ENCODE measurements at places on chromosomes 6 and 20.

DNA sequence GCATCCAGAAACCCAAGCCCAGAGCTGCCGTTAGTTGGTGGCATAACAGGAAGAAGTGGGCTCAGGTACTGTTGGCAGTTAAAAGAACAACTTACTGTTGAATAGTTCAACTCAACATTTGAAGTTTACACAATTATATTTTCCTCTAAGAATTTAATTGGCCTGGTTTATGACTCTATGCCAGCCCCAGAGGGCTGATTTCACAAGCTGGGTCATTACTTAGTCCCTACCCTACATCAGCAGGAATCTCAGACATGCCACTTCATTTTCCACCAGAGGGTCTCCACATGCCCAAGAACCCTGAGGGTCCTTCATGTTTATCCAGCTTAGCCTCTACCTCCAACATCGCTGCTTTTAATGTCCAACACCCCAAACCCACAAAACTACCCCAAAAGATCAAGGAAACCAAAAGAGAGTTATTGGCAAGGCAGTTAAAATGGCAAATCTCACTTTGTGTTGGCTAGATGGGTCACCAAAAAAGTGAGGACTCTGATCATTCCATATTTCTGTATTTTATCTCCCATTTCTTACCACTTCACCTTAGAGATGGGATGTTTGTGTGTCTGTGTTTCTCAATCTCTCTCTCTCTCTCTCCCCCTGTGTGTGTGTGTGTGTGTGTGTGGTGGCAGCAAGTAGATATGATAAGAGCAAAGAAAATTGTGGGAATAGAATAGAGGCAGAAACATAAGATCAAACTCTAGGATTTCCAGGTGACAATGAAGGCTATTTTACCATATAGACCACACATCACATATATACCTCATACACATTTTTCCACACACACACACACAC lies 112.5 kb upstream of the TBX18 start:
- no peak for DNase-seq

DNA sequence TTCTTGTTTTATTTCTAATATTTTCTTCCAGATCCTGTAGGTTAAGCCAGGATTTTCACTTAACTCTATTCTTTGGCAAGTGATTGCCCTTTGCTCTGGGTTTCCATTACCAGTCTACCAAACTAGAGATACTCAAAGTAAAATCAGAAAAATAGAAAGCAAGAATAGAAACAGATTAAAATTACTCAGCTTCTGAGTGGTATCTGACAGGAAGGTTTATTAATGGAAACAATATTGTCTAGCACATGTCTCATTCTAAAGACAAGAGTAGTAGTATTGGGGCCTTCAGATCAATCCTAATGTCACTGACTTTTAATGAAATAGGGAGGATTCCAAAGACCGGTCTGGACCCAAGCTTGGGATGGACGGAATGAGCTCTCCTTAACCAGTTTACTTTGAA lies 72.3 kb downstream of the SIM1 start:
- no peak for DNase-seq

GRCh38 chr6:14470671-14471070 lies 353.1 kb downstream of the CD83 start:
- no peak for DNase-seq

- DNase-seq = no peak
Measured at GRCh38 chr6:2134554-2134953, 110.9 kb downstream of the GMDS start.

- DNase-seq = no peak
Measured at GRCh38 chr20:53344891-53345290, 248.7 kb downstream of the ZNF217 start.

DNA sequence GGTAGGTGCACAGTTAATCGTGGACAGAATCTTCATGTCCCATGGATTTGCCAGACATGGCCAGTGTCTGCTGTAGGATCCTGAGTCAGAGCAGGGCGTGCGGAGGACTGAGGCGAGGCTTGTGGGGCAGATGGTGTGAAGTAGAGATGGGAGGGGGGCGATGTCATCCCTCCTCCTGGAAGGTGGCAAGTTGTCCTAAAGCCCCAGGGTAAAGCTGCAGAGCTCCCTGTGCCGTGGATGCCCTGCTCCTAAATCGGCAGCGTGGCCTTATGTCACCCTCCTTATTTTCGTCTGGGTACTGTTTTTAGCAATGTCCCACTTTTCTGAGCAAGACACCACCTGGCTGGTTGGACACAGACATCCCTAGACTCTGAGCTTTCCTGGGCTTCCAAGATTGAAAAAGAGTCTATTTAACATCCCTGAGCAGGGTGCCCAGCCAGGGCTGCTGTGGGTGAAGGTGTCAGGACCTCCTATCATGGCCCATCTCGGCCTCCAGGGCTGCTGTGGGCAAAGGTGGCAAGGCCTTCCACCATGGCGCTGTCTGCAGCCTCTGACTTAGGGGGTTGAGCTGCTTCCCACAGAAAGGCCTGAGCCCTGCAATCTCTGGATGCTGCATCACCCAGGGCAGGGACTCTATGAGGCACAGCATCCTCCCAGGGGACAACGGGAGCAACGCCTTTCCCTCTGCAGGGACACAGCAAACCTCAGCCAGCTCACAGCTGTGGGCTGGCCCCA lies 145.4 kb downstream of the TTLL2 start:
- DNase-seq = no peak

DNA sequence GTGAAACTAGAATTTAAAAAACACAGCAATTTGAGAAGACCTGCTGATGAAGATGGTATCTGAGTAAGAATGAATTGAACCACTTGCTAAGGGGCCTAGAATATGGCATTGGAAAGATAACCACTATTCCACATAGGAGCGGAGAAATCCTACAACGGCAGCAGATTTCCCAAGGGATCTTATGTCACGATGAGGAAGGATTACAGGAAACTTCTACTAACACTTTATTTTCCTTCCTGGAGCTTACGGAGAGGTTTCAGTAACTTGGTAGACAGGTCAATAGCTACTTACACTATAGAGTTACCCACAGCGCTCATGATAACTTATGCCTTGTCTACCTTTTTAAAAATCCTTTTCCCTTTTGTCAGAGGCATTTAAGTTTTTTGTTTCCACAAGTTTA lies 11.8 kb upstream of the TCF21 start:
- no peak for DNase-seq

DNA sequence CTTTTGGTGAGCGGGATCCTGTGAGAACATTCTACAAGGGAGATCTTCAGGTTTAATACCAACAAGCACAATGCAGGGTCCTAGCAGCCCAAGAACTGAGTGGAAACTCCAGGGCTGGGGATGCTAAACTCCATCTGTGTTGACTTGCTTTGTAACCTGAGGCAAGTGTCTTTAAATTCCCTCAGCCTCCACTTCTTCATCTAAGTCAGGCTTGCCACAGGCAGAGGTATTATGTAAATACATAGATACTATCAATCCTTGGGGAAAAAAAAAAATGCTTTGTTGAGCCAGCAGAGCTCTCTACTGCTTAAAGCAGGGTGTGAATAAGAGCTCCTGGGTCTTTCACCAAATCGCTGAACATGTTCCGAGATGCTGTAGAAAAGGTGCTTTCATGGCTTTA lies 114.2 kb upstream of the PHACTR1 start:
- no peak for DNase-seq

DNA sequence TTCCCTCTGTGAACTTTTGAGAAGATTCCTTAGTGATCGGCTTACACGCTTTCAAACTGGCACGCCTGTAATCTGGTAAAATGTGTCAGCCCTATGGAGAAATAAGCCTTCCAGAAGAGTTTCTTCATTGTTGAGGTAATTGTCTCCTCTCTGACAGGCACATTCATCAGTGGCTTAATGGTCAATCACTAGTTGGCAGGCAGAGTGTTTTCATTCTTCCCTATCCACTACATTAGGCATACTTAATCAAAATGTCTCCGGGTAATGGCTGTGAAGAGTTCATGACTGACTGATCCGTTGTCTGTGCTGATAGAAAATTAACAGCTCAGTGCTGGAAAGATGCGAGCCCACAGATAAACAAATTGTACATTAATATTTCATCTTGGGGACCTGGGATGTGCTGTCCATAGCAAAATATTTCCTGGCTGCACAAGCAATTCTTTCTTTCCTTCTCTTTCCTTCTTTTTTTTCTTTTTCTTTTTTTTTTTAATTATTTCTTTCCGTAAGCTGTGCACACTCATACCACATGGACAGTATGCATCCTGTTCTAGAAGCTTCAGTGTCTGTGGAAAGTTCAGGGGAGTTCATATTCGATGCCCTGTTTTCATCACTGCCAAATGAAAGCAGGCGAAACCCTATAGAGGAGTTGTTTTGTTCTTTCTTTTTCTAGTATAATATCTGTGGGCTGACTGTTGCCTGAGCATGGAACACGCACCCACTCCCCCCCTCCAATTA lies 31.4 kb downstream of the TSHZ2 start:
- DNase-seq = no peak

DNA sequence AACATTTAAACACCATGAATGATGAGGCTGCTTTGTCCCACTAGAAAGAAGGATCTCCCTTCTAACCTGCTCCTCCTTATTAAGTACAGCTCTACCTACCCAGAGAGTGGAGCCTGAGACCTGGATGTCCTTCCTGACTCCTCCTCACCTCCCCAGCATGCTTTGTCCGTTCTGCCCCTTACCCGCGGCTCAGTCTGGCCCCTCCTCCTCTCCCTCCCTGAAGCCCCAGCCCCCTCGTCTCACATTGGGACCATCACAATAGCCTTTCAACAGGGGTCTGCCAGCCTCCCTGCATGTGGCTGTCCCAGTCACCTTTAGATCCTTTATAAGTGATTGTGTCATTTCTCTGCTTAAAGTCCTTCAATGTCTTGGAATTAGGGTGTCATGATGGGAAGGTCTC lies 72.5 kb downstream of the DZANK1 start:
- no peak for DNase-seq

DNA sequence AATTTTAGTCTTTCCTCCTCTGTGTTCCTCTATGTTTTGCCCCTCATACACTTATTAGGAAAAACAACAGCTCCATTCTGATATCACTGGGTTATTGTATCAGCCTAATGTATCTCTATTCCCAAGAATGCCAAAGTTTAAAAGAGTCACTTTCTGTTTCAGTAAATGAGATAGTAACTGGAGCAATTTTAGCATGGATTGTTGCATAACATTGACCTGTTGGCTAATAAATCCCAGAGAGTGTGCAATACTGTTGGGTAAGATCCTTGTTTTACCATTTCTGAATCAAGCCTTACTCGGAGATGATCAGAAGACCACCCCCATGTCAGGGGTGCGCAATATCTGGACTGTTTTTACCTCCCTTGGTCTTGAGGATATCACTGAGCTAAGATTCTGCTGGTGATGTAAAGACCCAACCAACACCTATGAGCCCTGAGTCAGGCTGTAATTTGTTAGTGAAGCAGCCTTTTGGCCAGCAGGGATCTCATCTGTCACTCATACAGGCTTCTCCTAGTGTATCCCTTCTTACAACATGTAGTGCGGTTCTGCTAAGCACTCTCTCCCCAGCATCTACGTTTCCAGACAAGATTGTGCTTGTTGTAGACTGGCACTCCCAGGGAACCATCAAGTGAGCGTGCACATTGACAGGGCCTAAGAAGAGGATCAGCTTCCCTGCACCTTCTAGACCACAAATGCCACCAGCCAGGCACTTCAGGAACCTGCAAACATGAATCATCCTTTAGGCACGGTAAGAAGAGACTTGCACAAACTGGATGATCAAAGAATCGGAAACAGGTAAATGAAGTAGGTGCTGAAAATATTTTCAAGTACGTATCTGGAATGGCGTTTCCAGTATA lies 11.5 kb upstream of the IPCEF1 start:
- DNase-seq = no peak

DNA sequence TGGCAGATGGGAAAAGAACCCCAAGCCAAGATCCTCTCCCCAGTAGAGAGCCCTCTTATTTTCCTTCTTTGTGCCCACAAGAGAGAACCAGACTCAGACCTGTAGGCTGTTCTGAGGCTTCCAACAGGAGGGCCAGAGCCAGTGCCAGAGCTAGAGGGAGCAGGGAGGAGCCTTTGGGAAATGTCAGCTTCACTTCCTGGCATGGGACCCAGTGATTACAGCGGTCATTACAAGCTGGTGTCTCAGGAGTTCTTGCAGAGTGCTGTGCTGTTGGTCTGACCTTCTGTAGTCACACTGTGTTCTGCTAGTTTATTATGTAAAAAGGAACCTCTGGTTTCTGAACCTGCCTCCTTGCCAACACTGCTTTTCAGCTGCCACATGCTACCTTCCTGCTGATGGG lies 38.9 kb downstream of the STK35 start:
- DNase-seq = no peak

DNA sequence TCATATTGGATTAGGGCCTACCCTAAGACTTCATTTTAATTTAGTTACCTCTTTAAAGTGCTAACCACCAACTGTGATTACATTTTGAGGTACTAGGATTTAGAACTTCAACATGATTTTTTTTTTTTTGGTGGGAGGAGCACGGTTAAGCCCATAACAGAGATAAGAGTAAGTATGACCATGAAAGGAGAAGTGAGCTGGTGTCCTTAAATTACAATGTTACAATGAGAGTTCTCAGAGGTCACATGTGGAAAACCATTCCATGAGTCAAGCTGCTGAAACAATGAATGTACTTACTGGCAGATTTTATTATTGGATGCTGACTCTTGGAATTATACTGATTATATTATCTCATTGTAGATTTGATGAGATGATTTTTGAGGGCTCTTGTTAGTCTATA lies 779.3 kb upstream of the CITED2 start:
- peak; percentile 4 for DNase-seq

DNA sequence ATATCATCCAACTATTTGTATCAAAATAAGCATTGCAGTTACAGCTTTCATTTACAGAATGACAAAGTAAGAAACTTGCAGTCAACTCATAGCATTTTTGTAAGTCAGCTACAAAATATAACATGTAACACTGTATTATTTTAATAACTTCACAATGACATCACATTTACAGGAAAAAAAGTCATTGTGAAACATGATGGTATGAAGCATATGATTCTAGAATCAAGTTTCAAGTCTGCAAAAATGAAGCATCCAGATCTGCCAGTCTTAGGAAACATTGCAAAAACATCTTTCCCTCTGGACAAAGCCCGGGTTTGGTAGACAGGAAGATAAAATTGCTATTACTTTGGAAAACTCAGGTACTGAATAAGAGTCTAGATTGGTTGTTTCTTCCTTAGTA lies 263.9 kb upstream of the NT5E start:
- DNase-seq = no peak

DNA sequence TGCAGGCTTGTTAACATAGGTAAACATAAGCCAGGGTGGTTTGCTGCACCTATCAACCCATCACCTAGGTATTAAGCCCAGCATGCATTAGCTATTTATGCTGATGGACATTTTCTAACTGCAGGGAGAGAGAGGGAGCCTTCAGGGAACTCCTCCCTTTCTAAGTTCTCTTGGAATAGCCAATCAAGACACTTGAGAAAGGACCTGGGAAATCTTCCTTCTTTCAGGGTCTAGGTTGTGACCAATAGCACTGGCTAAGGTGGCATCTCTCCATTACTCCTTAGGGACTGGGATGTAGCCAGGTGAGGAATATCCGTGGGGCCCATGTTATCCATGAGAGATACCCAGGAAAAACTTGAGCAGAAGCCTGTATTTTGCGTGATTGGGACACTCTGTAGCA lies 849.6 kb upstream of the MAP3K7 start:
- DNase-seq = no peak

DNA sequence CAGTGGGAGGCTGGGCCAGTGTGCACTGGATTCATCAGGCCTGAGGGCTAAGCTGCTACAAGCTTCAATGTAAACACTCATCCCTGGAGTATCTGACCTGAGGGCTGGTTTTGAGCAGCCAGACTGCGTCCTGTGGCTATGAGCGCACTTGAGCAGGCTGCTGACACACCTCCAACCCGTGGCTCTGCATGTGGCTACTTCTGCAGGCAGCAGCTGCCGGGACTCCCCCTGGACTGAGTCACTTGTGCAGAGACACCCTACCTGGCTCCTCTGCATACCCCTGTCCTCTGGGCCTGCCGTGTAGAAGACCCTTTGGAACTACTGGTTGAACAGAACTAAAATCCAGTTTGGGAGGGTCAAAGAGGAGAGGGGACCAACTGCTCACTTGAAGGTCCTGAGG lies 172.0 kb downstream of the SCP2D1 start:
- DNase-seq = no peak
